ENCODE measurements at places on chromosomes 5 and 9.

DNA sequence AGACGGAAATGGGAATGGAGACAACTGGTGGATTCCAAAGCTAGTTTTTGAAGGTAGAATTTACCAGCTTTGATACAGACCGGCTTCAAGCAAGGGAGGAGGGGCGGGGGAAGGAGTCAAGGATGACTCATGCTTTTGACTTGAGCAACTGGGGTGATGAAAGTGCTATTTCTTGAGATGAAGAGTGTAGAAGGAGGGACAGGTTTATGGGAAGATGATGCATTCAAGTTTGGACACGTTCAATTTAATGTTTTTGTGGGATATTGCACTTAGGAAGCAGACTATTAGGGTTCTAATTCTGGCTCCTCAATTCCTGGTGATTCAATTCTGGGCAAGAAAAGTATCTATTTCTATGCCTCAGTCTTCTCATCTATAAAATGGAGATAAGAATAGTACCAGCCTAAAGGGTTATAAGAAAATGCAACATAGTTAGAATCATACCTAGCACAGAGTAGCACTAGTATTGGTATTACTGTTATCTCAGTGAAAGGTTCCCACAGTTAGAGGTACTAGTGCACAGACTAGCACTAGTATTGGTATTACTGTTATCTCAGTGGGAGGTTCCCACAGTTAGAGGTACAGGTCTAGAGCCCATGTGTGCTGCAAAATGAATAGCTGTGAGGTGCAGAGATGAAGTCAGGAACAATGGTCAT lies 4.6 kb downstream of the NIPAL4 start:
- no peak for DNase-seq

DNA sequence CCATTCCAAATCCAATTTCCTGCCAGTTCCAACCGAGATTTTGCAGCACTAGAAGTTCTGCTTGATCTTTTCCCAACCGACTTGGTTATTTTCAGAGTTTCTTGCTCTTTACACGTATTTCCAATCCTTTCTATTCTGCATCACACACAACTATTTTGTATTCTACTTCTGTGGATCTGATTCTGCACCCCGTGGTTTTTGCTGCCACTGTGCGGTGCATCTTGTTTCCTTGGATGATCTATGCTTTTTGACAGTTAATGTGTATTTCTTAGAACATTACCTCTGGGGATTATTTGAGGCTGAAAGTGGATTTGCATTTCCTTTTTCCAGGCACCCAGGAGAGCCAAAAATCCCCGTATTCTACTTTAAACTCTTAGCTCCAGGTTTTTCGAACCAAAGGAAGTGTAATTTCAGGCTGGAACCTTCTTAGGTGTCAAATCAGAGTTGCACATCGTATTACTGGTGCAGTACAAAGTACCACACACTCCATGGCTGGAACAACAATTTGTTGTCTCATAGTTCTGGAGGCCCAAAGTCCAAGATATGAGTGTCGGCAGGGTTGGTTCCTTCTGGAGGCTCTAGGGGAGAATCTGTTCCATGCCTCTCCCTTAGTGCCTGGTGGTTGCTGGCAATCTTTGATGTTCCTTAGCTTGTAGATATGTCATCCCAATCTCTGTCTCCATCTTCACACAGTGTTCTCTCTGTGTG lies 14.7 kb upstream of the SARDH start:
- DNase-seq, result no peak

- DNase-seq, result no peak
Observed at GRCh38 chr5:34001241-34001841, 6.5 kb downstream of the AMACR start.

DNA sequence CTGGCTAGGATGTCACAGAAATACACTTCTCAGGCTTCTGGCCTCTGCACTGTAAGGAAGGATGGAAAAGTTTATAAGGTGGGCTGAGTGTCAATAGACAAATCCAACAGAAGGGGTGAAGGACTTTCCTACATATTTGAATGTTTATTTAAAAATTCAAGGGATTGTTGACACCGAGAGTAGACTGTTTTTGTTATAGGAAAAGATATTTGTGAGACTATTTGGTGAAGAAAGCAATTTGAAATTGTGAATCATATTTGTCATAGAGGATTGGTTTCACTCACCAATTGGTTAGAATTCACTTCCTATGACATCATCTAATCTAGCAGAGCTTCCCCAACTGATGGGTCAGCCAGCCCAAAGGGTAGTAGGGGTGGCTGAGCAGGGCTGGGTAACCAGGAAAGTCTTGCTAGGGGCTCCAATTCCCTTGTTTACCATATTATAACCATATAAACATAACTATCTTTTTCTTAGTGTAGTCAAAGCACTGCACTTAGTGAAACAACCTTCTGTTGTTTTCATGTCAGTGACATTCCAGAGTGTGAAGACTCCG lies 14.9 kb upstream of the MEGF10 start:
- DNase-seq, result no peak

DNA sequence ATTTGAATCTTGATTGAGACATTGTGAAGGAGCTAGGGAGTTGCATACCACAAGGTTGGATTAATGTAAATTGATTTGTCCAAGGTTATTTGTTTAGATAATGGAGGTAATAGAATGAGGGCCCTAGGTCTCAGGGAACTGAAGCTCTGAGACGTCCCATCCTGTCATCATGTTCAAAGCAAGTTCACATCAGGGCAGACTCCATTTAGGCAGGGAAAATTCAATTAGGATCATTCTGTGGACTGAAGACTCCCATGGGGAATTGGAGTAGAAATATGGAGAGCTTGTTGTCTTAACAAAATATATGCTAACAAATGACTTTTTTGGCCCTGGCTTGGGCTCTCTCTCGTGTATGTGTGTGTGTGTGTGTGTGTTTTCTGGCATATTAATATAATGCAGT lies 722.0 kb upstream of the ADAMTS16 start:
- no peak for DNase-seq

- no peak for DNase-seq
Observed at GRCh38 chr5:177588413-177588909, 3.5 kb upstream of the TMED9 start.

DNA sequence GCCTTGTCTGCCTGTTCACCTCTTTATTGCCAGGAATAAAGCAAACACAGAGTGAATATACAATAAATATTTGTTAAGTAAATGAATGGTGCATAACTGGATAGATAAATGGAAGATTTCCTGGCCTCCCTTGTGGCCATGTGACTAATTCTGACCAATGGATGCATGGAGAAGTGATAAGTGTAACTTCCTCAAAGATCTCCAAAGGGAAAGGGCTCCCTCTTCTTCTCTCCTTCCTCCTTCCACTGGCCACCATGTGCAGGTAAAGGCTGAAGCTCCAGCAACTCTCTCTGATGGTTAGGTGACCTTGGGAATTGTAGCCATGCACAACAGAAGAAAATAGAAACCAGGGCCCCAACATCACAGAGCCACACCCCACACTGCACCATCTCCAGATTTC lies 174.4 kb downstream of the EBF1 start:
- no peak for DNase-seq

DNA sequence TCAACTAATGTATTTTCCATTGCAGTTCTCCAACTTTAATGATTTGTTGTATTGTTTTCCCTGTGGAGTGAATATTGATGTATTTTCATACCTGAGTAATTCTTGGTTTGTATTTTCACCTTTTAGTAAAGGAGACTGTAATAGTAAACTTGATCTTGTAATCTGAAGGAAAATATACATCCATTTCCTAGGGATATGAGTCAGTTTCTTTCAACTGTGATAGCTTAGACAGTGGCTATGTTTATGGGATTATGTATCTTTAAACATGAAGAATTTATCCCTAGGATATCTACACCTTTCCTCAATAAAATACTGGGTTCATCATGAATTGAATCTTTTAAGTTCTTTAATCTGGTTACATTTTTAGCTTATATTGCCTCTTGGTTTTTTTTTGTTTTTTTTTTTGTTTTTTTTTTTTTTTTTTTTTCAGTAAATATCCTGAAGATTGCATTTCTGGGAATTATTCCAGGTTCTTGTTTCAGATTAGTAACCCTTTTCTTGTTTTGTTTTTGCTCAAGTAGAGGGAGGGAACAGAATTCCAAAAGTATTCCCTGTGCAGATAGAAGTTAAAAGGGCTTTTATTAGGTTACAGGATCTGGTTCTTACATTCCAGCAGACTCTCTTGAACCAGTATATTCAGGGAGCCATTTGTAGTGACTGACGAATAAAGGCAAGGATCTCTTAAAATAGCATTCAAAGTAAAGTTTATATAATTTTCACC lies 7.1 kb downstream of the WDR36 start:
- no peak for DNase-seq

- no peak for DNase-seq
Observed at GRCh38 chr5:32023816-32024215, 150.3 kb downstream of the GOLPH3 start.

GRCh38 chr5:32357658-32358057 lies 44.9 kb upstream of the MTMR12 start:
- DNase-seq, result no peak

GRCh38 chr5:579211-579610 lies 32.9 kb upstream of the CEP72 start:
- DNase-seq, result no peak

- peak; percentile 42 for DNase-seq
Observed at GRCh38 chr5:140108093-140109017, 5.6 kb upstream of the PURA start.

DNA sequence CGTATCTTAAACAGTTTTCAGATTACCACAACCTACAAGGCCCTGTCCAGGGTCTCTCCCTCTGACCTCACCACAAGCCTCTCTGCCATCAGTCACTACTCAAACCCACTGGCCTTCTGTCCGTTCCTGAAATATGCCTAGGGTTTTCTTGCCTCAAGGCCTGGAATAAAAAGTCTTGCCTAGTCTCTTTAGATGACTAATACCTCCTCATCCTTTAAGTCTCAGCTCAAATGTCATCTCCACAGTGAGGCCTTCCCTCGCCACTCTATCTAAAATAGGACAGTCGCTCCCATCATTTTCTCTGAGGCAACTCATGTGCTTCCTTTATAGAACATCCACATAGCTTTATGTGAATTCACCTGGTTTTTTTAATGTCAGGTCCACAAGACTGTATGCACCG lies 5.2 kb downstream of the DENND1A start:
- no peak for DNase-seq

DNA sequence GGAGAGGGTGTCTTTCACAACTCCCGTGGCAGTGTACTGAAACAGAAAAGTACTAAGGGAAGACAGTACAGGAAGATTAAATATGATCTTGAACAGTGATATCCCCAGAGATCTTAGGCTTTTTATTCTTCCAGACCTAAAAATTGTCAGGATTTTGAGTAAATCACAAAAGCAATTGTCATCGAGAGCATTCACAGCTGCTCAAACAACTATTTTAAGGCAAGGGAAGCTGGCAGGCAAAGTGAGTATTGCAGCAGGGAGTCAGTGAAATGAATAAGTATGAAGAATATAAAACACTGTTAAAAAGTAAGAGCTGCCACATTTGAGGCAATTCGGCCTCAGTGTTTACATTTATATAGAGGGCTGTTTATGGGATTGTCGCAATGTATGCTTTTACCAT lies 479.0 kb downstream of the CAAP1 start:
- no peak for DNase-seq

DNA sequence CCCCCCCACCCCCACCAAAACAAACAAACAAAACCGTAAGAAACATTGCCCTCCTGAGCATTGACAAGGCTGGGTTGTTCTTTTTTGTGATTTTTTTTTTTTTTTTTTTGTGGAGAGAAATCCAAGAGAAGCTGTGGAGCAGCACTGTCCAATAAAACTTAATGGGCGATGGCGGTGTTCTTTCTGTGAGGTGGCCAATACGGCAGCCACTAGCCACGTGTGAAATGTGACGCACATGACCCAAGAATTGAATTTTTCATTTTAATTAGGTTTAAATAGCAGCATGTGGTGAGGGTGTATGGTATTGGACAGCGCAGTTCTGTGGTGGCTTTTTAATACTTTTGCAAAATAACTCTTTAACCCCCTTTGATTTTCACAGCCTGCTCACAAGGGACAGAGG lies 251.1 kb downstream of the PDZD2 start:
- no peak for DNase-seq

DNA sequence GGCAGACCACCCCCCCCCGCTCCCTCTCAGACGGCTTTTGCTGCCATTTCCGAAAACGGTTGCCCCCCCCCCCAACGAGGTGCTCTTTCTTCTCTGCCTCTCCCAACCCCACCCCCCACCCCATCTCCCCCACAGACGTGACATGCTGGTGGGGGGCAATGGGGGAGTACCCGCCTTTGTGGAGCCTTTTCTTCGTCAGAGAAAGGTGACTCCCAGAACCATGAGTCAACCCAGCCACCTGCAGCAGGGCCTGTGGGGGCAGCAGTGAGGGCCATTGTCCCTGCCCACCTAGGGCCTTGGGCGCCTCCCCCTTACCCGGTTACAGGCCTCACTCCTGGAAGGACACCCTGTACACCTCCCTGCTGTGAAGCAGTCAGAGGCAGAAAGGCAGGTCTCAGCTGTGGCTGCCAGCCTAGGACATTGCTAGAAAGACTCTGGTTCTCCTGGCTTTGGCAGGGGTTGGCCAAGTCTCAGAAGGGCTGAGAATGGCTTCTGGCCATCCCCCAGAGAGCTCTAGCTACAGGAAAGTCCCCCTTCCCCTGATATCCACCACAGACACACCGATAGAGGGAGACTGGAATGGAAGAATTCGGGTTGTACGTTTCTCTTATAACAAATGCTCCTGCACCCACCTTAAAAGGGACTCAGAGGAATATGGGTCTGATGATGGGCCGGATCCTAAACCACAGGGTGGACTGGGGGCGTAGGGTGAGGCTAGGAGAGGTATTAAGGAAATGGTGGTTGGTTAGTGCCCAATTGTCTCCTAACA lies 2.2 kb downstream of the DNAJB5 start:
- no peak for DNase-seq

GRCh38 chr5:133432956-133433532 lies 179.3 kb downstream of the FSTL4 start:
- no peak for DNase-seq

GRCh38 chr5:8814105-8814504 lies 731.8 kb downstream of the SEMA5A start:
- DNase-seq, result no peak

GRCh38 chr5:162817364-162817763 lies 620.0 kb upstream of the CCNG1 start:
- DNase-seq, result no peak

DNA sequence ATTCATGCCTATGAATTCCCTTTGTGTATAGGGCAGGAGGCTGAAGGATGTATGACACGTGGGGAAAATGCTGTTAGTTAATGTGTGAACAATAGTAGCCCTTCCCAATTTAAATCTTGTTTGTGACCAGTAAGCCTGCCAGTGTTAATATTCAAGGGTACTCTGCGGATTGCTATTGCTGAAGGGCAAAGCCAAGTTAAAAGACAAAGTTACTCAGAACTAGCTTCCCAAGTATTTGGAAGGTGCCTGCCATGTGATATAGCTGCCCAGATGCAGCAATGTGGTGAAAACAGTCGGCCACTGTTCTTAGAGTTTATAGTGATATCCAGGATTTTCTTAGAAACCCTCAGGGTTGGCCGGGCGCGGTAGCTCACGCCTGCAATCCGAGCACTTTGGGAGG lies 34.6 kb downstream of the MARVELD2 start:
- DNase-seq, result no peak

GRCh38 chr9:137426018-137426681 lies 3.0 kb downstream of the NOXA1 start:
- DNase-seq, result no peak
